ENCODE measurements at places on chromosomes 3 and 15.

- no peak overlapping the region for H3K4me3 ChIP-seq
- no peaks in the 10 kb centered on the region for H3K27me3 ChIP-seq
- peaks cover 56% of the 10 kb centered on the region for H3K4me1 ChIP-seq
- no peak for DNase-seq
- H3K27ac ChIP-seq, result peak overlapping the region; percentile 90
- H3K36me3 ChIP-seq, result no peaks in the 10 kb centered on the region
Measured at GRCh38 chr3:50126287-50127211, 28.6 kb upstream of the SEMA3F start.

DNA sequence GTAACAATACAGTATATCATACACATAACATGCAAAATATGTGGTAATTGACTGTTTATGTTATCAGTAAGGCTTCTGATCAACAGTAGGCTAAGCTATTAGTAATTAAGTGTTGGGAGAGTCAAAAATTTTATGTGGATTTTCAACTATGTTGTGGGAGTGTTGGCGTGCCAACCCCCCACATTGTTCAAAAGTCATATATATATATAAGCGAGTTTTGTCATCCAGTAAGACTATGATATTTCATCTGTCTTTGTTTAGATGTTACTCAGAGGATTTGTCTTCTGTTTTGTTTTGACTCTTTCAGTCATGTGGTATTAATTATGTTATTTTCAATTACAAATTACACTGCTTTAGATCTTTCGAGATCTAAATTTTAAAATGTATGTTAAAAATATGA is 51.0 kb upstream of the RAP2B start:
- no peak overlapping the region for H3K4me3 ChIP-seq
- H3K4me1 ChIP-seq, result no peaks in the 10 kb centered on the region
- DNase-seq, result no peak
- H3K27me3 ChIP-seq, result no peaks in the 10 kb centered on the region

DNA sequence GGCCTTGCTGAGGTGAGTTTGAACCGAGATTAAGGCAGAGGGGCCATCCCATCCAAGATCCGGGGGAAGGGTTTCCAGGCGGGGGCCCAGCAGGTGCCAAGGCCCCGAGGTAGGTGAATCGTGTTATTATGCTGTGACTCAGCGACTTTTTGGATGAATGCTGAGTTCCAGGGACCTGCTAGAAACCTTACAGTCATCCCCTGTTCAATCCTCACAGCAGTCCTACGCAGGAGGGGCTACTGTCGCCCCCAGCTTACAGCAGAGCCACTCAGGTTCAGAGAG is 40.9 kb downstream of the DNAJB8 start:
- H3K27me3 ChIP-seq, result peaks cover 5% of the 10 kb centered on the region
- DNase-seq, result no peak
- no peaks in the 10 kb centered on the region for H3K36me3 ChIP-seq
- no peak overlapping the region for H3K4me3 ChIP-seq
- peaks cover 46% of the 10 kb centered on the region for H3K4me1 ChIP-seq
- H3K27ac ChIP-seq, result no peak overlapping the region

DNA sequence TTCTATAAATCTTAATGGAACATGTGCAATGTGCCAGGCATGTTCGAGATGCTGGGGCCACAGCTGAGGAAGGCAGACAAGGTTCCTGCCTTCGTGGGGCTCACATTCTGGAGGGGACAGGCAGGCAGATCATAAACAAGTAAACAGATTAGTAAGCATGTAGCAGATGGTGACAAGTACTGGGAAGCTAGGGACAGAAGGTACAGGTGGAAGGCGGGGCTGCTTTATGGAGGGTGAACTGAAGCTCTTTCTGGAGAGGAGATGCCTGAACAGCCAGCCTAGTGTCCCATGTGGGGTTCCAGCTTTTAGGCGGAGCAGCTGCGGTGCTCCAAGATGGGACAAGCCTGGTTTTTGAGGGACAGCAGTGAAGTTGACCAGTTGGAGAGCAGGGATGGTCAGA is 74.7 kb upstream of the SNRK start:
- H3K36me3 ChIP-seq, result no peaks in the 10 kb centered on the region
- H3K27ac ChIP-seq, result no peak overlapping the region
- no peak for DNase-seq
- peaks cover 21% of the 10 kb centered on the region for H3K27me3 ChIP-seq
- no peak overlapping the region for H3K4me3 ChIP-seq

DNA sequence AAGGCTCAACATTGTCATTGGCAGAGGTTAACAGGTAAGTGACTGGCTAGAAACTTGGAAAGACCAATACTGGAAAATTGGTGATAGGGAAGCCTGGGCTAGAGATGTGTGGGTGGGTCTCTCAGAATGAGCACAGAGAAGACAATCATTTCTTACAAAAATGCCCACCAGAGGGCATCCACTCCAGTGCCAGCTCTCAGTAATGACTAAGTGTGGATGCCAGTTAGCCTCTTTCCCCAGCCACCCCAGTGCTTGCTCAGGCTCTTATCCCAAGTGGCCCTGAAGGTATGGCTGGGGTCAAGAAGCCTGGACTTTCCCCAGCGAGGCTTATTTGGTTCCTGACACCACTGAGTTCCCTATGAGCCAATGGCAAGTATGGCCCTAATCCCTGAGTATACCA is 115.9 kb upstream of the ST8SIA2 start:
- H3K27me3 ChIP-seq, result peaks cover 23% of the 10 kb centered on the region
- H3K4me1 ChIP-seq, result peaks cover 10% of the 10 kb centered on the region
- no peak for DNase-seq
- H3K4me3 ChIP-seq, result no peak overlapping the region
- H3K36me3 ChIP-seq, result no peaks in the 10 kb centered on the region
- no peak overlapping the region for H3K27ac ChIP-seq

- no peaks in the 10 kb centered on the region for H3K4me1 ChIP-seq
- DNase-seq, result no peak
- H3K27ac ChIP-seq, result no peak overlapping the region
- H3K36me3 ChIP-seq, result peaks cover 4% of the 10 kb centered on the region
Measured at GRCh38 chr3:43369404-43370292, 83.3 kb downstream of the SNRK start.

- peaks cover 5% of the 10 kb centered on the region for H3K4me1 ChIP-seq
- no peak for DNase-seq
- no peaks in the 10 kb centered on the region for H3K36me3 ChIP-seq
- no peaks in the 10 kb centered on the region for H3K27me3 ChIP-seq
- no peak overlapping the region for H3K27ac ChIP-seq
- no peak overlapping the region for H3K4me3 ChIP-seq
Measured at GRCh38 chr3:82012775-82013174, 251.3 kb upstream of the GBE1 start.

- no peaks in the 10 kb centered on the region for H3K27me3 ChIP-seq
- H3K4me1 ChIP-seq, result peaks cover 14% of the 10 kb centered on the region
- peaks cover 2% of the 10 kb centered on the region for H3K36me3 ChIP-seq
- H3K27ac ChIP-seq, result no peak overlapping the region
- no peak for DNase-seq
Measured at GRCh38 chr3:72977060-72977808, 19.4 kb upstream of the PPP4R2 start.

- H3K27ac ChIP-seq, result no peak overlapping the region
- H3K36me3 ChIP-seq, result peaks cover 6% of the 10 kb centered on the region
- H3K27me3 ChIP-seq, result no peaks in the 10 kb centered on the region
Measured at GRCh38 chr3:144942093-144942837, 970.6 kb downstream of the DIPK2A start.

DNA sequence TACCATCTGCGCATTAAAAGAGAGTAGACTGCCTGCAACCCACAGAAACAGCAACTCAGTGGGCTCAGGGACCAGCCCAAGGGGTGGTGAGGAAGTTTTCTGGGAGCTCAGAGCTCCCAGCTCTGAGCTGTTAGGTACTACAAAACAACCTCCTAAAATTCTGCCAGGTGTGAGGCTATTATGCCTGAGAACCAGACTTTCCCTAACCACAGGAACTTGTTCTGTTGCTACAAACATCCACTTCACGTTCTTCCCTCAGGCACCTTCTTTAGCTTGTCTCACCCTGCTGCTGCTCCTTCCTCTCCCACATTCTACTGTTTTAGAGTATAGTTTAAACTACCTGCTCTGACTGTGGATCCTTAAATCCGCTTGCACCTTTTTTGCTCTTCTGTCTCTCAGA is 399.4 kb downstream of the ROBO1 start:
- DNase-seq, result no peak
- H3K27ac ChIP-seq, result no peak overlapping the region
- peaks cover 16% of the 10 kb centered on the region for H3K4me1 ChIP-seq
- no peak overlapping the region for H3K4me3 ChIP-seq
